ENCODE measurements at places on chromosomes 12 and 14.

DNA sequence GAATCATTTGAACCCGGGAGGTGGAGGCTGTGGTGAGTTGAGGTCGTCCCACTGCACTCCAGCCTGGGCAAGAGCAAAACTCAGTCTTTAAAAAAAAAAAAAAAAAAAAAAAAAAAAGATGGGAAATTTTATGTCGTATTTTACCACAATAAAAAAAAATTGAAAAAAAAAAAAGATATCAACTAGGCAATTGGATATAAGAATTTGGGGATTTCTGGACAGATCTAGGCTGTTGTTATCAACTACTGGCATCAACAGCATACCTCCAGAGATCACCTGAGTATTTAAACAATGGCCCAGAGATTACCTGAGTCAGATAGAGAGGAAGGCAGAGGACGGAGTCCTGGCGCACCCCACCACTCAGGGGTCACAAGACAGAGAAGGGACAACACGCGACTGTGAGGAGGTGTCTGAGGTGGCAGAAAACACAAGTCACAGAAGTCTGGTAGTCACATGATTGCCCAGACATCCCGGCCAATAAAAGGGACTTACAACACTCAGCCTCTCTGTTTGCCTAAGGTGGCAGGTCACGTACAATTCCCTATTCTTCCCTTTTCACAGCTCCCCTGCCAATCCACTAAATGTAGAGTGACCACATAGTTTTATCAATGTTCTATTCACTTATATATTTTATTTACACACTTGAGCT is 1.8 kb downstream of the SPRING1 start:
- no peak for DNase-seq

- DNase-seq = no peak
These were observed 23.3 kb downstream of the PDZRN4 start for GRCh38 chr12:41211448-41211847.

DNA sequence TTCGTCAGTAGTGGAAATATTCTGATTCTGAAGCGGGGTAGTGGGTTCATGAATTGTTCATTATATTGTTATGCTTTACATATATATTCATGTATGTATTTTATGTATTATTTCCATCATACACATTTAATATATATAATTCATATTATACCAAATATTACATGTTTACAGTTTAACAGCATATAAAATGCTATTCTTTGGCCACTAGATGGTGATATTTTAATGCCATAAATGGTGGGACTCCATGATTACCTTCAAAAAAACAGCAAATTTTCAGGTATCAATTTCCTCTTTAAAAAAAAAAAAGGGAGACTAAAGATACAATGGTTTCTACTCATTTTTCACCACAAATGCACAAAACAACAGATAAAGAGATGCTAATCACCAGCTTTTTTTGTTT is 41.0 kb downstream of the BDKRB1 start:
- DNase-seq = no peak

- no peak for DNase-seq
These were observed 202.8 kb downstream of the BCAT1 start for GRCh38 chr12:24746006-24746671.

DNA sequence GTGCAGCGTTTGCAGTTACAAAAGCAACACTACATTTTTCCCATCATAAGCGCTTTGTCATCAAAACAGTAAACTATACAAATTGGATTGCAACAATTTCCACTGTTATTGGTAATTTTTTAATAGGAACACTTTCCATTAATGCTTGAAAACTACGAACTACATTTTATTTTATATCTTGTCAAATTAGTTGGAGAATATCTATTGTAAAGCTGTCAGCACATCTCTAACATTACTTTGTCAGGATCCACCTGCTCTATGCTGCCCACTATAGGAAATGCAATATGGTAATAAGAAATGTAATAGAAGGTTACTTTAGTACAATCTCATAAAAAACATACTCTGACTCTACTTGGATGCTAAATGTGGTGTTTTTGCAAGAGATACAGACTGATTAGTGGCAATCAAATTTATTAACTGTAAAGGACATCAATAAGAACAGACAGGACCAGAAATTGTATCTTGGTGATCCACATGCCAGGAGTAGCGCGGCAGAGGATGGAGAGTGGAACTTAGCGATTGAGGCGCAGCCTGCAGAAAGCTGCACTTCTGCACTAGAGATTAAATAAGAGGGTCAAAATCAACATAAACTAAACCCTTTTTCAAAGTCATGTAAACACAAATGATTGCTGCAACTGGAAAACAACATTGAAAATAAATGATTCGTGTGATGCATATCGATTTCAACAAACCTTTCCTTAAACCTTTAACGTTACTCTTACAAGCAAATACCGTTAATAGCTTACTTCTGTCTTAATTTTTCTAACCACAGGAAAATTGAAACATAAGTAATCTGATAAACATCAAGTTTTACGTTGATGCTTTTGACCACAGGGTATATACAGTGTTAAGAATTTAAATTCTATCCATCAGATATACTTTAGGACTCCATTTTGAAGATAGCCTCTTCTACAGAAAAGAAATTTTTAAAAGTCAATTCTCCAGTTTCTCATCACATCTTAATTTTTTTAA is 3.6 kb upstream of the ARID2 start:
- DNase-seq = peak; percentile 59

- DNase-seq = no peak
These were observed 466.0 kb downstream of the RAD51B start for GRCh38 chr14:68285421-68286179.

GRCh38 chr12:46124132-46124847 is 133.9 kb upstream of the SCAF11 start:
- no peak for DNase-seq

- DNase-seq = no peak
These were observed 16.2 kb upstream of the CRADD start for GRCh38 chr12:93661021-93661420.

GRCh38 chr12:127998988-127999387 is 268.0 kb upstream of the TMEM132C start:
- no peak for DNase-seq

- DNase-seq = no peak
These were observed 216.2 kb downstream of the ZFP36L1 start for GRCh38 chr14:68576496-68577244.

DNA sequence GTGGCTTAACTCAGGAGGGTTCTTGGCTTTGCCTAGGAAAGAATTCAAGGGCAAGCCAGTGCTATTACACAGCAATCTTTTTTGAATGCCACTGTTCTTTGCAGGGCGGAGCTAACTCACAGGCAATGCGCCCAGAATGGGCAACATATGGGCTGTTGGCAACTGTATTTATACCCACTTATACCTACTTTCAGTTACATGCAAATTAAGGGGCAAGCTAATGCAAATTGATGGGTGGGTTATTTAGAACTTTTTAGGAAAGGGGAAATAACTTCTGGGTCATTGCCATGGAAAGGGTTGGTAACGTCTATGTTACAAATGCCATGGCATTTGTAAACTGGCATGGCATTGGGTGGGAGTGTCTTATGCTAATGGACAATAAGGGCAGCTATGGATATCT is 85.4 kb downstream of the C12orf50 start:
- DNase-seq = no peak

DNA sequence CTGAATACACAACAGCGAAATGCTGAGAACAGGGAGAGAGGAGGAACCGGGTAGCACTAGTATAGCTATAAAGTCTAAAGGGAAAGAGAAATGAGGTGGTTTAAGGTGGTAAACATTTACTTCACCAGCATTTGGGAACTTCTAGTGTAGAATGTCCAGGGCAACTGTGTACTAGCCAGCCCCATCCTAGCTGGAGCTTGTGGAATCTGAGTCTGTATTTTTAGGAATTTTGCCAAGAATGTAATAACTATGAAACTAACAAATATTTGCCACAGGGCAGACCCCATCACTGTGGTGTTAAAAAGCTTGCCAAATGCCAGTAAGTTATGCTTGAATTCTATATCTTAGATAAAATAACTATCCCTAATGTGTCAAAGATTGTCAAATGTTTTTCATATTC is 398.9 kb upstream of the MIS18BP1 start:
- DNase-seq = no peak

DNA sequence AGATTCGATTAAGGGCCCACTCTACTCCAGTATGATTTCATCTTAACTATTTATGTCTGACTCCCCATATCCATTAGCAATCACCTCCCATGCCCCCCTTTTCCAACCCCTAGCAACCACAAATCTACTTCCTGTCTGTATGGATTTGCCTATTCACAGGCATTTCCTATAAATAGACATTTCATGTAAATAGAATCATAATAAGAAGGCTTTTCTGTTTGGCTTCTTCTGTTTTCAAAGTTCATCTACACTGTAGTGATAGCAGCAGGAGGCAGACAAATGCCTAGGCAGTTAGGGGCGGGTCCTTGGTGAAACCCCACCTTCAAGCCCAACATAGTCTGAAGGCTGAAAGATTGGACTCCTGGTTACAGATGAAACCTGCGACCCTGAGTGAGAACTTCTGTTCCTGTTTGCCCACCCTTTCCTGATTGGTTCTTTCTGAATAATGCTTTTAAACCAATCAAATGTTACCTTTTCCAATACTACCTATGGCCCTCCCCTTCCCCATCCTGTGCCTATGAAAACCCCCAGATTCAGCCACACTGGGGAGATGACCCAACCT is 62.1 kb upstream of the HECTD1 start:
- DNase-seq = no peak

GRCh38 chr14:35229792-35230089 is 62.4 kb upstream of the PSMA6 start:
- DNase-seq = no peak

DNA sequence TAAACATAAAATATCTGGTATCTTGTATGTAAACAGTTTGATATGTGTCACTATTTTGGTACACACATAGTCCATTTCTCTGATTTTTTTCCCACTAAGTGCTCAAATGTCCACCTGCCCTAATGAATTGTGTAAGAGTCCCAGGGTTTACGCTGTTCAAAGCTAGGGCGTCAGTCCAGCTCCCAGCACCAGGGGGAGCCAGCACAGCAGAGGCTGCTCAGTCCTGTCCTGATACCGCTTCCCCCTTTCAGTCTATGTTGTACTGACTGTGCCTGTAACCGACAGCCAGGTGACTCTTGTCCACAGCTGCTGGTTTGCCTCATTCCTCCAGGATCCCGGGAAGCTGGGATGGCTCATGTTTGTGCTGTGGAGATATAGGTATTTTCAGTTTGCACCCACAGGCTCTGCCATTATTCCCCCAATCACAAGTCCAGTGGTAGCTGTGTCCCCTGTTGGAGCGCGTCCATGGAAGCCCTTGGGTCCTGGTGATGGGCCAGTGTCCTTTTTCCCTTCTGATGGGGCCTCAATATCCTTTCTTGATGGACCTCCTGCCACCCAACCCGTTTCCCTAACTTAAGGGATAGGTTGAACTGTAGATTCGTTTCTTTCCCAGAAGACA is 242.0 kb downstream of the NEDD1 start:
- peak; percentile 51 for DNase-seq
